ENCODE measurements at places on chromosomes 16 and 17. TPM values are rescaled to one million over a fixed set of nuclear protein-coding genes. Genes with fewer than 3 reads are reported as not detected.

DNA sequence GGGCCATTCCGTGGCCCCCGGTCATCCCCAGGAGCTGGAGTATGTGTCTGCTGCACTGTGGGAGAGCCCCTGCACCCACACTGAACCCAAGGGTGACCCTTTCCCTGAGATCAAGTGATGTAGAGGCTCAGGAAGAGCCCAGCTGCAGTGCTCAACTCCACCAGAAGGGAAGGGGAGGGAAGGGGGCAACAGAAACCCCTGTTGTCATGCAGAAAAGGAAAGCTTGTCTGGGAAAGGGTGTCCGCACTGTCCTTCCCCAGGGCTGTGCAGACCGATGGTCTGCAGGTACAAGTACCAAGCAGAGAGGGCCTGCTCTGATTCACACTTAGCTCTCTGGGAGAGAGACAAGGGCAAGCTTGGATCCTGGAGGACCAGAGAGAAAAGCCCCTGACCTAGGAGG is 45.7 kb upstream of the TOB1 start:
- no peak for DNase-seq

DNA sequence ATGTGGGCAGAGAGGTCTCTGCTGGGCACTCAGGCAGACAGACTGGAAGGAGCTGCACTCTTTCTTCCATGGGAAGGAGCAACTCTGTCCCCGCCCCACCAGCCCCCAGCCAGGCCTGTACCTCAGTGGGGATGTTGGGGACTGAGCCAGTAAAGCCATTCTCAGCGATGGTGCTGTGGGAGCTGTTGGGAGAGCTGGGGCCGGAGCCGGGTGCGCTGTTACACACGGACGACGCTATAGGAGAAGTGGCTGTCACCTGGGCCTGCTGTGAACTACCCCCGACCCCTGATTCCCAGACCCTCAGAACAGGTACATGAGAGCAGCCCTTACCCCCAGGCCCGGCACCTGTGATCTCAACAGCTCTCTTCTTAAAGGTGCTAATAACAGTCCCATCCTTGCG is 21.5 kb downstream of the G6PC3 start:
- no peak for DNase-seq

- no peak for DNase-seq
Observed at GRCh38 chr16:7211781-7212180, 120.9 kb upstream of the RBFOX1 start.

RGS11 gene
- total RNA-seq: 1.3 TPM

VAT1 gene
- total RNA-seq: 116 TPM
